Activated CD4-positive, CD25-positive, alpha-beta regulatory T cell treated with anti-CD3 and anti-CD28 coated beads, Interleukin-2, amount 50 U/mL, for 72 hours (primary cell): ENCODE measurements at places on chromosomes 11 and 22.

DNA sequence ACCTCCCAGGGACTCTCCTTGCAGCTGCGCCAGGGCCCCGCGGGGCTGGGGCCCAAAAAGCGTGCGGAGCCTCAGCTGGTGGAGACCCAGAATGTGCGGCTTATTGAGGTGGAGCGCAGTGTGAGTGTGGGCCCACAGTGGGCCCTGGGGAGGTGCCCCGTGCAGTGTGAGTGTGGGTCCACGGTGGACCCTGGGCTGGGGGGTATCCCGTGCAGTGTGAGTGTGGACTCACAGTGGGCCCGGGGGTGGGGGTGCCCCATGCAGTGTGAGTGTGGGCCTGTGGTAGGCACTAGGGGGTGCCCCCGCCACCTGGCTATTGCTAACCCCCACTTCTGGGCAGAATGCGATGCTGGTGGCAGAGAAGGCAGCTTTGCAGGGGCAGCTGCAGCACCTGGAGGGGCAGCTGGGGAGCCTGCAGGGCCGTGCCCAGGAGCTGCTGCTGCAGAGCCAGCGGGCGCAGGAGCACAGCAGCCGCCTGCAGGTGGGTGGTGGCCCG, 7.8 kb upstream of the RPS6KA4 start:
- DNase-seq = no peak

DNA sequence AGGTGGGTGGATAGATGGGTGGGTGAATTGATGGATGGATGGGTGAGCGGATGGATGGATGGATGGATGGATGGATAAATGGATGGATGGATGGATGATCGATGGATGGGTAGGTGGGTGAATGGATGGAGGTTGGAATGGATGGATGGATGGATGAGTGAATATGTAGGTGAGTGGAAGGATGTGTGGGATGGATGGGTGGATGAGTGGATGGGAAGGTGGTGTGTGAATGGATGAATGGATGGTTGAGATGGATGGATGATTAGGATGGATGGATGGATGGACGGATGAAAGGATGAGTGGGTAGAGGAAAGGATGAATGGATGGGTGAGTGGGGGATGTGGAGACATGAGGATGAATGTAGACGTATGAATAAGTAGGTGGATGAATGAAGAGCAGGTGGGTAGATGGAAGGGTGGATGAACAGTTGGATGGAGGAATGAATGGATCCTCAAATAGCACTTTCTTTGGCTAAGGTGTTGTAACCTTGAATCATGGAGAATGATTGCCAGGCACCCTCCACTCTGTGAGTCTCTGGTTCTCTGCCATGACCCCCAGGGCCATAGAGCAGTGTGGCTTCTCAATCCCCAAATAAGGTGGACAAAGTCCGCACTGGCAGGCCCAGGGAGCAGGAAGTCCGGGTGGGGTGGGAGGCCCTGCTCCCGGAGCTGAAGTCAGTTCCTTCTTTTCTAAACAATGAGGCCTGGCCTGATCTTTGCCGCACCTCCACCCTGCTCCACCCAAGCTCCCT, 36.9 kb downstream of the IGF2 start:
- peak; percentile 5 for DNase-seq

DNA sequence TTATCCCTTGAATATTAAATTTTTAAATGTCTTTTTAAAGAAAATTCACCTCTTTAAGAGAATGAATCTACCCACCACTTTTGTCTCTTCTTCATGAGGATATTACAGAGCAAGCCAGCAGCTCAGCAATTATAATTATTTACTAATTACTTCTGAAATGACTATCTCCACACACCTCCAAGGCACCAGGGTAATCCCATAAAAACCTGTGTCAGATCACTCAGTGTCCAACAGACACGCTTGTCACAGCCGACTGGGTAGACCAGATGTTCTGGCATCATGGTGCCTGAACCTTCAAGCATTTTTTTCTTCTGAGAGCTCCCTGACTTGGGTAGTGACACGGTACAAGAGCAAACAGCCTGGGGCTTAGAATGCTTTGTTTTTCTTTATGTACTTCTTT, 61.4 kb downstream of the EFCAB6 start:
- no peak for DNase-seq

DNA sequence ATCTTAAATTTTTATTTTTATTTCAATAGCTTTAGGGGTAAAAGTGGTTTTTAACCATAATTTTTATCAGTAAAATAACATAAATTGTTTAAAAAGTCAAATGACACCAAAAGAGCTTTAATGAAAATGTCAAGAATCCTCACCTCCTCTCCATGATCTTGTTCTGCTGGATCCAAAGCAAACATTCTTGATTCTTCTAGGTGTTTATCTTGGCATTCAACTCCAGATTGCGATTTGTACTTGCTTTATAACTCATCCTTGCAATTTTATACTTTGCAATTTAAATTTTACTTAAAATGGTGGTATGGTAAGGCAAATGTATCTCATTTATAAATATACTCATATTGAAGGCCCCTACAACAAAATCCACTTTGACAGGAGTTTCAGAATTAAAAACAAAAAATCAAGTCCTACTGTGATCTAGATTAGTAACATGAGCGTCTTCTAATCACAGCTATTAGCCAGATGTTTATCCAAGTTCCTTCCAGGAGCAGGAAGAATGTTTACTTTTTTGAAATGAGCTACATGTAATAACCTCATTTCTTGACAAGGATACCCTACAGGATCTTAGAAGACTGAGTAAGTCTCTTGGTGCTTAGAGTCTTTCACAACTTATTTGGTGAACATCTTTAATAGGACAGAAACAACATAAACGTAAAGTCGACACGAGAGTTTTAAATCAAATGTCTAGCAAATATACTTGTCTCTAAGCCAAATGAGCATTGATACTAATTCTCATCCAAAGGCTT, 72.4 kb upstream of the CARD18 start:
- DNase-seq = no peak

- DNase-seq = peak; percentile 82
Measured at GRCh38 chr22:50531546-50531961, 1.7 kb upstream of the TYMP start.

DNA sequence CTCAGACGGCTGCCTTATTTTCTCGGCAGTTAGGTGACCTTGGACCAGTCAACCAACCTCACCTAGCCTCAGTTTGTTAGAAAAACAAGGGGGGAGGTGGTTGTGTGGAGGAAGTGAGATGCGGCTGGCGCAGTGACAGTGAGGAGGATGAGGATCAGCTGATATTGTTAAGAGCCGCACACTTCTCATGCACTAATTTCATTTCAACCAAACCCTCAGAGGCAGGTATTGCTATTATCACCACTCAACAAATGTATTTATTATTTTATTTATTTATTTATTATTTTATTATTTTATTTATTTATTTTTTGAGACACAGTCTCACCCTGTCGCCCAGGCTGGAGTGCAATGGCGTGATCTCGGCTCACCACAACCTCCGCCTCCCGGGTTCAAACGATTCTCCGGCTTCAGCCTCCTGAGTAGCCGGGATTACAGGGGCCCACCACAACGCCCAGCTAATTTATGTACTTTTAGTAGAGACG, 2.1 kb downstream of the LGALS1 start:
- DNase-seq = no peak

GRCh38 chr11:133163463-133164419, 368.6 kb downstream of the OPCML start:
- no peak for DNase-seq

DNA sequence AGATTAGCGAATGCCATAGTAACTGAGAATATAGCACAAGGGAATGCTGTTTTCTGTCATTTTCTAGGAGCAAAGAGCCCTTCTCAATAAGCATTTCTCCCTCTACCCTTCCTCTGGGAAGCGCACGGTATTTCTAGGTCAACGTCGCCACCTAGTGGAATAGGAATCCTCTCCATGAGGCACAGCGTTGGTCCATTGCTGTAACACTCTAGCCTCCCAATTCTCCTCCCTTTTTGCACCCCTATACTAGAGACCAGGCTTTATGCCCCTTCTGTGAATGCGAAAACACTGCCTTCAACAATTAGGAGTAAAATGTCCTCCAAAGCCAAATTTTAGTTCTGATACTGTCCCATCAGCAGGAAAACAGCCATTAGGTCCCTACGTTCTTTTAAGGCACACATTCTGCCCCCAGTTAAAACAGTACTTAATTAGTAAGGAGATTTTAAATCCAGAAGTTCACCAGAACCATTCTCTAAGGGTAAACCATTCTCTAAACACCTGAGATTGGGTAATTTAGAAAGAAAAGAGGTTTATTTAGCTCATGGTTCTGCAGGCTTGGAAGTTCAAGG, 12.8 kb upstream of the HYLS1 start:
- no peak for DNase-seq

GRCh38 chr11:128453444-128454336, 133.7 kb downstream of the ETS1 start:
- no peak for DNase-seq
